Activated T-helper 1 cell treated with anti-CD3 and anti-CD28 coated beads, Interleukin-2, amount 50 U/mL, for 16 hours (primary cell): ENCODE measurements at places on chromosomes 1 and 21.

DNA sequence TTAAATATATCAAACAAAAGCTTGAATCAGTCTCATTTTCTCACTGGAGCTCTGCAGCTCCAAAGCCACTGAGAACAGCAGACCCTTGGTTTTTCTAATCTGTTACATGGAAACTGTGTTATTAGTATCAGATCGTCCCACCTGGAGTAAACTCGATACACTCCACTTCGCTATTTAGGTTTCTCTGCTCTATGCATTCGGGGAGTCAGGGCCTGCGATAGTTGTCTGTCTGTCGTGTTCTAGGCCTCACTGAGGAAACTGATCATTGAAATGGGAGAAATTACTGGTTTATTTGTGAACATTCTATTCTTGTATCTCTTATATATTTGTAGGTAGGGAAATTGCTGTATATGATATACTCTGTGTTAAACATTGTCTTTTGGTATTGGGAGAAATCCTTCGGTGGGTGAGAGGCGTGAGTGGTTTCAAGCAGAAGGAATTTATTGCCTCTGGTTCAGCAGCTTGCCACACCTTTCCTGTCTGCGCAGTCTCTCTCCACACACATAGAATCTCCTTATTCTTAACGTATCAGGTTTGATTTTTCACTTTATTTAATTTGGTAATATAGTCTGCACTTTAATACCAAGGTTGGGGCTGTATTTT, 8.5 kb downstream of the PRDM2 start:
- no peak for DNase-seq

GRCh38 chr1:188429386-188429785, 1600.6 kb downstream of the PLA2G4A start:
- no peak for DNase-seq

DNA sequence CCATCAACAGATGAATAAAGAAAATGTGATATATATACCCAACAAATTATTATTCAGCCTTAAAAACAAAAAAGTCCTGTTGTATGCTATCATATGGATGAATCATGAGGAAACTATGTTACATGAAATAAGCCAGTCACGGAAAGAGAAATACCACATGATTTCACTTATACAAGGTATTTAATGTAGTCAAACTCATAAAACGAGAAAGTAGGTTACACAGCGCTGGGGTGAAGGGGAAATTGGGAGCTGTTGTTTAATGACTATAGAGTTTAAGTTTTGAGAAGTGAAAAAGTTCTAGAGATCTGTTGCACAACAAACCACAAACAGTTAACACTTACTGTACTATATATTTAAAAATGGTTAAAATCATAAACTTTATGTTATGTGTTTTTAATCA, 58.5 kb downstream of the SLC25A24 start:
- DNase-seq, result no peak

DNA sequence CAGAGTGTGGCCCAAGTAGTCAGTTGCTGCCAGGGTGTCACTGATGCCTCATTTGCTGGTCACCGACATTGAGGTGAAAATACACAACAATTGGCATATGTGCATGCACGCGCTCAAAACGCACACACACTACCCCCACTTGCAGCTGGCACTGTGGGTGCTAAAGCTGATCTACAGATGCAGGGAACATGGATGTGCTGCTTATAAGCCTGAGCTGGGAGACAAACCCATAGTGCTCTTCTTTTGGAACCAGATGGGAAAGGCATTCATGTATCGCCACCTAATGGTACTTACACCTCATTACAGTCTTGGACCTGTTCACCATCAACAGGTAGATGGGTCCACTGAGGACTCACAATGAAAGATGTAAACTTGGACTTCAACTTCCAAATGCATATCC, 70.3 kb upstream of the CAMK1G start:
- DNase-seq, result no peak

DNA sequence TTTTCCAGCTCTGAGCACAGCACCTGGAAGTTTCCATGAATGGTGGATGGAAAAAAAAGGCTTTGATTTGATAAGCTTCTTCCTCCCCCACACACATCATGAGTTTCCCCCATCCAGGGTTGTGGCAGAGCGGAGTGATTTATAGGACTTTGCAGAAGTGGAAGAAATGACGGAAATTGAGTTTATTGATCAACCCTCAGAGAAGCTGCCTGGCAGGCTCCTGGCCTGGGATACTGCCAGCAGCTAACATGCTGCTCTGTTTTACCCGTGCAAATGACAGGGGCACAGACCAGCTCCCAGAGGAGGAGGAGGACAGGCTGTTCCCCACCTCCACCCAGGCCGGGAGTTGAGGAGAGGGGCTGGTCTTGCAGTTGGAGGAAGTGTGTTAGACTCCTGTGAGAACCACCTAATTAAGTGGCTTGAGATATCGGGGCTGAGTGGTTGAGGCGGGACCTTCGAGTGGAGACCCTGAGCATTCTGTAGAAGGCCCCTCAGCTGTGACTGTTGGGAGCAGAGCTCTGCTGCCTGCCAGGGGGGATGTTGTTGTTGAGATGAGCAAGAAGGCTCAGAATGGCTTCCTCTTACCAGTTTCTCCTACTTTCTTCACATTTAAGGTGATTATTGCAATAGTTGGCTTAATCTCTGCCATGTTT, 21.8 kb downstream of the ADORA1 start:
- DNase-seq, result no peak

- peak; percentile 23 for DNase-seq
Observed at GRCh38 chr1:27992276-27992675, 32.5 kb downstream of the XKR8 start.

- no peak for DNase-seq
Observed at GRCh38 chr1:234962340-234962989, 166.2 kb downstream of the TOMM20 start.

DNA sequence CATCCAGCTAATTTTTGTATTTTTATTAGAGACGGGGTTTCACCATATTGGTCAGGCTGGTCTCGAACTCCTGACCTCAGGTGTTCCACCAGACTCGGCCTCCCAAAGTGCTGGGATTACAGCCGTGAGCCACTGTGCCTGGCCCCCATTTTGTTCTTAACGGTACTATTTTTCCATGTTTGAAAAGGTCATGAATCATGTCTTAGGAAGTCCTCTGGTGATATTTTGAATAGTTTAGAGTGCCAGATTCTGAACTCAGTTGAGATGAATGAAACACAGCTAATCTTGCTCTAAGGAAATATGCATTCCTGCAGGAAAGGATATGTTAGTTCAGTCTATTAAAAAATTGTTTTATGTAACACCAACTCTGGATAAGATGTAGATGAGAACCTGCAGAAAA, 62.6 kb upstream of the ATP2B4 start:
- no peak for DNase-seq

GRCh38 chr1:191699343-191699742, 458.9 kb upstream of the RGS18 start:
- DNase-seq, result no peak

DNA sequence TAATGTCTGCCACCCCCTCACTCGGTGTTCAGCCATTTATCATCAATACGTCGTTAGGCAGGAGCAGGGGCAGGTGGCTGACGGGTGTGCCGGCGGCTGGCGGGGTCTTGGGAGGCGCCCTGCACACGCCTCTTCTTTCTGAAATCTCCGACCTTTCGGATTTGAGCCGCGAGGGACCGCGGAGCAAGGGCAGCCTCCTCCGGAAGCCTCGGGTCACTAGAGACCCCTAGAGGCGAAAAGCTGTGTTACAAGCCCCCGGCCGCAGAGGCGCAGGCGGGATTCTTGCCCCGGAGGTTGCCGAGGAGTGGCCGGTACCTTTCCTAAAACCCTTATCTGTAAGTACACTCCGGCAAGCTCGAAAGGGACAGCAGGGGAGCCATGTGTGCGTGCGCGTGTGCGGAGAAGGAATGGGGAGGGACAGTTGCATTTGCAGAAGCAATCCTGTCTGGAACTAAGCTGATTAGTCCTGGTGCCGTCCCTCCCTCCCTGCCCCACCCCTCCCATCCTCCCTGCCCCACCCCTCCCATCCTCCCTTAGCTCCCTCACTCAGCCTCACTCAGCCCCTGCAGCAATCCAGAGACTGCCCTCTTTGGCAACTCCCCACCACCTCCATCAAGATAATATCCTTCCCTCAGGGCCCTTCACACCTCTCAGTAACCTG, 11.0 kb downstream of the BRINP2 start:
- no peak for DNase-seq

DNA sequence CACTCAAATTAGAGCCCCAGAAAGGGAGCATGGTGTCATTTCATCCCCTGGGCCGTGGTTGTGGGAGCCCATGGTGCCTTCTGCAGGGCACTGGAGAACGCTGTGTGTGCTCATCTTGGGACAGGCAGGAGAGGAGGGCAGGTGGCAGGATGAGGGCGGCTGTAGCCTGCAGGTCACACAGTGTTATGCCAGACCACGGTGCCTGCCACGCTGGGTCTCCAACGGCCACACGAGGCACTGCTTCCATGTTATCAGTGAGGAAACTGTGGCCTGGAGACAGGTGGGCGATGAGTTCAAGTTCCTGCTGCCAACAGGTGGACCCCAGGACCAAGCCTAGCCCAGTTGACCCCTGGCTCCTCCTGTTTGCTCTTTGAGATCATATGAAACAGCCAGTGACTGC, 21.0 kb downstream of the ABCG1 start:
- DNase-seq, result no peak

- DNase-seq, result no peak
Observed at GRCh38 chr1:66788231-66788939, 12.7 kb downstream of the INSL5 start.

DNA sequence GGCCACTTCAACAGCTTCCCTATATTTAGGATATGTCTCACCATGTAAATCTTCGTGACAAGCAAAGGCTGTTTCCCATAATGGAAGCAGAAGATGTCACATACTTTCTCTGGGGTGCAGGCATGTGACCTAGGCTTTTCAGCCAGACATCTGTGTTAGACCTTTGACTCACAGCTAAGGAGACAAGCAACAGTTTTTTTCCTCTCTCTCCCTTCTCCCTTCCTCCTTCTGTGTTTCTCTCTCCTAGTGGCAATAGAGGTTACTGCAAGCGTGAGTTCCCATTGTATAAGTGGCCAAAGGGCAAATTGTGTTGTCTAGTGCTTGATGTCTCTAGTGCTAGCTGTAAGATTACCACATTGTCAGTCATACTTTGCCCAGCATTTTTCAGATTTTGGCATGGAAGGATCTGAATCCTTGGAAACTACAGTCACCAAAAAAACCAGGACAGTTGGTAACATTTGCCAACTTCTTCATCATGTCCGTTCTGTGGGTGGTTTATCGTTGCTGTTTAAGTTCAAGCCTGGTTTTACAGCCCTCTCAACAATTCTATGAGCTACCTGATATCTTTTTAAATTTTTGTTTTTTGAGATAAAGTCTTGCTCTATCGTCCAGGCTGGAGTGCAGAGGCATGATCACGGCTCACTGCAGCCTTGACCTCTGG, 44.4 kb upstream of the RABGAP1L start:
- no peak for DNase-seq

GRCh38 chr1:79847700-79848099, 841.2 kb upstream of the ADGRL4 start:
- DNase-seq, result no peak

GRCh38 chr1:218156595-218156994, 128.5 kb upstream of the RRP15 start:
- DNase-seq, result no peak

GRCh38 chr1:80878343-80878742, 922.4 kb upstream of the ADGRL2 start:
- no peak for DNase-seq

DNA sequence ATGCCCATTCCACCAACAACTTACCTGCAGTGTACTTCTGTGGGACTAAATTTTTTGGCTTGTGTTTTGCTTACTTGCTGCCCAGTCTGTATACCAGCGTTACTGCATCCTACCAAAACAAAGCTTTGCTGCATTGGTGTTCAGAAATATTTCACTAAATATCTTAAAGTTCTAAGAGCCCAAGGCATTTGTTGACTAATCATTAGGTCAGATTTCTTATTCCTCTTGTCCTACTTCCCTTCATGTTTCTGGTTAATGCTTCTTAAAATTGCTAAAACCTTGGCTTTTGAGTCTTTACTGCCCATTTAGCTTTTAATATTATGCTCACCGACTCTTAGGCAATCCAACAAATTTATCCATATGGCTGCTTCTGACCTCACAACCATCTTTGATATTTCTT, 161.8 kb downstream of the DPYD start:
- DNase-seq, result no peak

- no peak for DNase-seq
Observed at GRCh38 chr1:71240656-71241055, 159.8 kb upstream of the ZRANB2 start.

GRCh38 chr1:42043182-42043581, 110.0 kb upstream of the GUCA2B start:
- no peak for DNase-seq

- no peak for DNase-seq
Observed at GRCh38 chr1:231973830-231974229, 347.2 kb downstream of the DISC1 start.

- DNase-seq, result no peak
Observed at GRCh38 chr1:185646202-185646683, 87.9 kb upstream of the HMCN1 start.

DNA sequence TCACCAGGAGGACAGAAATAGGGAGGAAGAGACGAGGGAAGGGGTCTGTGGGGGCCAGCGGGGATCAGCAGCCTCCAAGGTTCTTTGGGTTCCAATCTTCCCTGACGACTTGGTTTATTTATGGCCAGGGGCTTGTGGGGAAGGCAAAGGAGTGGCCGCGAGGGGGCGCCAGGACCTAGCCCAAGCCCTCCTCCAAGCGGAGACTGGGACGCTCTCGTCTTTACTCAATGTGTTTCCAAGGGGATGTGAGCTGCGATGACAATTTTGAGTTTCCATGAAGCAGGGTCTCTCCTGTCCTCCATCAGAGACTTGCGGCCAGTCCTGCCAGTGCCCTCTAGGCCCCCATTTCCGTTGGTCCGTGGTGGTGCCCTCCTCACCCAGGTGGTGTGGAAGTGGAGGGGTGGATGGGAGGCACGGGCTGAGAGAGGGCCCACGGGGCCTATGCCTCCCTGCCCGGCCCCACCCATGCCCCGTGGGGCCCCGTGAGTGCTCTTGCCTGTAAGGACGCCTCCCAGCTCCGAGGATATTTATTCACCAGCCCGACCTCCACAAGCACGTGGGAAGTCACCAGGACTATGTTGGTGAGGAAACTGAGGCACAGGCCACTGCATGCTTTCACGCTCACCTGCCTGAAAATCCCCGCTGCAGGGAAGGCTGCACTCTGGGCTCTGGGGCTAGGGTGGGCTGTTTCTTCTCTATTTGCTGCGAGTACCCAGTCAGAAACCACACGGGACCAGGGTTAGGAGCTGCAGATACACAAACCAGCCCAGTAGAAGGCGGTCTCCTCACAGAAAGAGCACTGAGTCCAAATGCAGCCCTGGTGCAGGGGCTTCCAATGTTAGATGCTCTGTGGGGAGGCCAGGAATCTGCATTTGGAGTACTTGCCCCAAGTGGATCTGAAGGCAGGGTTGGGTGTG, 26.5 kb downstream of the DMRTB1 start:
- peak; percentile 26 for DNase-seq

DNA sequence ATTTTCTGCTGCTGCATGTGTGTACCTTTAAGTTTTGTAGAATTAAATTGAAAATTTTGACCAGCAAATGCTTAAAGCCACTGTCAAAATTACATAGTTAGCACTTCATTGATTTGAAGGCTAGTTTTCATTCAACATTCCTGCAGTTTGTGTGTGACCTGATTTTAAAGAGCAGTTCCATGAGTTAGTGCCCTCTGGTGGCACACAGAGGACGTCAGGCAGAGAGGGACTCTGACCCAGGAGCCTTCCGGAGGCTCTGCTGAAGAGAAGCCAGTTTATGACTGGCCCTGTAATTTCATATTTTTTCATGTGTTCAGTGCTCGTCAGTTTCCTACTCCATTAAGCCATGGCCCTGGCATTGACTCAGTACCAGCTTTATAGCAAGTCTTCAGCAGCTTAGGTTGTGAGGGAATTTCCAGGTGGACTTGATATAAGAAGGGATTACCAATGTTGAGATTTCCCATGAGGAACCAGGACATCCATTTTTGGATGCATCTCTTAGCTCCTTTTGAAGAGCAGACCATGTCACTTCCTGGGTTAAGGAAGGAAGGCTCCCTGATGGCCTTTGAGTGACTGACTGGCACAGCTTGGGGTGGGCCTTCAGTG, 104.7 kb downstream of the CAMTA1 start:
- peak; percentile 4 for DNase-seq
